CD8-positive, alpha-beta memory T cell (primary cell): ENCODE measurements at places on chromosomes 3 and 15. TPM values are rescaled to one million over a fixed set of nuclear protein-coding genes. Genes with fewer than 3 reads are reported as not detected.

- no peak for DNase-seq
These were observed 80.3 kb downstream of the CPN2 start for GRCh38 chr3:194270627-194271459.

DNA sequence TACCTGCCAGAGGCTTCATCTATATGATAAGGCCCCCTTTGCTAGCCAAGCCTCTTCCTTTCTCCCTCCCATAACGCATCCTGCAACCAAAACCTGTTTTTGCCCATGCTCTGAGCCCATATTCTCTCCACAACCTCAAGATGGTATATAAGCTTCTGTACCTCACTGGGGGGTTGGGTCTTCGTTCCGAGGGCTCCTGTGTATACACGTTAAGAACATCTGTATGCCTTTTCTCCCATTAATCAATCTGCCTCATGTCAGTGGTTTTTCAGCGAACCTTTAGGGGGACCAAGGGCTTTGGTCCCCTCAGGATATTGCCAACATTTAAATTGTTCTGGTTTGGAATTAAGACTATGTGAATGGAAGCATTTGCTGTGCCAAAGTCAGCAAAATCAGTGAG lies 168.0 kb downstream of the PEX5L start:
- no peak for DNase-seq

DNA sequence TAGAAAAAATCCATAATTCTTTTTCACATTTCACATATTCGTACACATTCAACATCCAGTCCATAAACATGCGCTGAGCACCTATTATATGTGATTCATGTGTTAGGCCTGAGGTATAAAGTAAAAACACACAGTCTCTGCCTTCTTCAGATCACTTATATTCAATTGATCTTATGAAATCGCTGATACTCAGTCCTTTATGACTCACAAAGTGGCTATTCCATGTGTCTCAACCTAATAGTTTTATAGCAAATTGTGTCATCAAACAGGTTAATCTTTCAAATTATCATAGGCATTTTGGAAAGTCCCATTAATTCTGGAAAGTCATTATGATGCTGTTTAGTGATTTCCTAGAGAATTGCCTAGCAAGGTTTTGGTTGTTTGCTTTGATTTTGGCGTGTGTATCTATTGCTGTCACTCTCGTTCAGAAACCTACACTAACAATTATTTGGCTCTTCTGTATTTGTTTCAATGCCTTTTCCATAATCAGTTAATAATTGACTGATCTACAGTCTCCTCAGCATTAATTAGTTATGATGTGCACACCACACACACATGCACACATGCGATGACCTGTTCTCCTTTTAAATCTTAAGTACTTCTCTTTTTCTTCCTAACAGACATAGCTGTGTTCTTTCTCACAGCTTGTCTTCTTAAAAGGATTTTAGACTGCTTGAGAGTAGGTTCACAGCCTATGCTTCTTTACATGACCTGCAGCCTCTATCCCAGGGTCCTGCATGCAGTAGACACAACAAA lies 353.1 kb downstream of the MECOM start:
- DNase-seq = no peak

The ANKRD34C gene
- total RNA-seq = not detected

The C3orf22 gene
- total RNA-seq = not detected

The PLOD2 gene
- 0.18 TPM for total RNA-seq

GRCh38 chr15:52303093-52303772 lies 7.6 kb upstream of the MYO5C start:
- no peak for DNase-seq

The GRK7 gene
- not detected for total RNA-seq

GRCh38 chr15:71611553-71612396 lies 198.6 kb upstream of the NR2E3 start:
- no peak for DNase-seq

The MED12L gene
- 1.7 TPM for total RNA-seq

DNA sequence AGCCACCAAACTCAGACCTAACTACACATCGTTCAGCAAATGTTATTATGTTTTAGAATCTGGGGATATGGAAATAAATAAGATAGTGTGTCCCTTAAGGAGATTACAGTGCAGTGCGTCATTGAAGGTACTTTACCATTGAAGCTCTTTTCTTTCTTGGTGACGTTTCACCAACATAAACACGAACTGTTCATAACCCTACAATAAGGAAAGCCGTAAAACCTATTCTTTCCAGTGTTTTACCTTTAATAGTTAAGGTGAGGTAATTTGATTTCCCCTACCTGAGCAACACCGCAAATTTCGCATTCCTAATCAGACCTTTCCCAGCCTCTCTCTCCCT lies 826 bp downstream of the CCDC66 start:
- DNase-seq = no peak

The NISCH gene
- total RNA-seq = 65.7 TPM

DNA sequence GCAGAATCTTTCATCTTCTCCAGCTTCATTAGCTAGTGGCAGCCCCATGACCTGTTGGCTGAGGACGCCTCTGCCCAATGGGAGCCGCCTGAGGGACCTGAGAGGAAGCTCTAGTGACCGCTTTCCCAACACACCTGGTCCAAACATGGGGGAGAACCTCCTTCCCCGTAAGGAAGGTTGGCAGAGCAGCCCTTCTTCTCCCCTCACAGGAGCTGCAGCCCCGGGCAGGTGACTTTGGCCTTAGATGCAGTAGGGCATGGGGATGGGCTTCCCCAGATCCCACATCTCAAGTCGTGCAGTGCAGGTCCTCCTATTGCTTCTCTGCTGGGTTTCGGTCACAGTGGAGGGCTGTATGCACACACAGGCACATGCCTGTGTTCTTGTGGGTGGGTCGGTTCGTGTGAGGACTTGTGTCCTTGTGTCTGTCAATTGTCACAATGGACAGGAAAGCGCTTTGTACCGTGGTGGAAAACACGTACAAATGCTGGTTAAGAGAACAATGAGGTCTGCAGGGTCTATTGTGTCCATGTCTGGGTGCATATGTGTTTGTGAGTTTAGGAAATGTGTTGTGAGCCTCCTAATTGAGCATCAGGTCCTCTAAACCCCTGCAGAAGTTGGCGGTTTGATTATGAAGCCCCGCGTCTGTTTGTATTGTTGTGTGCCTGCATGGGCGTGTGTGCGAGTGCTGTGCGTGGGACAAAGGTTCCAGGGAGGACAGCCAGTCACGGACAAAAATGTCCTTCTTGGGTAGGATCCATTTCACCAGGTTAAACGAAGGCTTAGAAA lies 1.4 kb downstream of the ISLR2 start:
- DNase-seq = no peak

DNA sequence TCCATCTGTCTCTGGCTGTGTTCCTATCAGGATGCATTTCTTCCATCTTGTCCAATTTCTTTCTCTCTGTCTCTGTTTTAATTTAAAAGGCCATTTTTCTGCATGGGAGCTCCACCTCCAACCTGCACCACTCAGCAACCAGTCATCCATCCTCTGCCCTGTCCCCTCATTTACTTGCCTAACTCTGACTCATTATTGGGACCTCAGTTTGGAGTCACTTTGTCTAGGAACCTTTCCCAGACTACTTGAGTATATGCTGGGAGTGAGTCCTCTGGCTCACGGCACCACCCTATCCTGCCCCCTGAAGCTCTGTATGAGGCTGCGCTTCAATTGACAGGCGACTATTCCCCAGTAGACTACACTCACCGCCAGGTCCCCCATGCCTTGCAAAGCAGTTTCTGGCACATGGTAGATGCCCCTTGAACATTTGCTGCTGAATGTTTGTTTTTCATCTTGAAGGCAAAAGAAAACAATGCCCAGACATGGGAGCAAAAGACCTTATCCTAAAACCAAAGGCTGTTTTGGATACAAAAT lies 513.3 kb upstream of the CFAP20DC start:
- DNase-seq = no peak

GRCh38 chr3:14156843-14157561 lies 21.4 kb downstream of the XPC start:
- DNase-seq = no peak

The GATA2 gene
- total RNA-seq = not detected

DNA sequence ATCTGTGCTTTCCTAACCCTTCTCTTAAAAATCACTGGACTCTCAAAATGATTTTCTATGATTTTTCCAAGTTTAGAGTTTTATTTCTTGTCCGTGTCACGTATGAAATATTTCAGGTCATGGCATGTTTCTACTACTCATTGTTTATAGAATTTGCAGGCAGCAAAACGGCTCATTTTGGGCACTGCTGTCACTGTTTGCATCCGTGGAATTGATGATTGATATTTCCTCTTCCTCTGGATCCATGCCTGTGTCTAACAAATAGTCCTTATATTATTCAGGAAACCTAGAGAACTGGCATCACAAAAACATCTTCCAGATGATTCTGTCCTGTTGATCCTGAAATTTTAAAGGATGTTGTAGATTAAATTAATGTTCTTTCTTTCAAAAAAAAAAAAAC lies 47.6 kb downstream of the LARS2 start:
- DNase-seq = no peak

The FSD2 gene
- not detected for total RNA-seq

The THAP10 gene
- total RNA-seq = 0.20 TPM

The SCAANT1 gene
- not detected for total RNA-seq

- DNase-seq = no peak
These were observed 53.9 kb upstream of the ZBED2 start for GRCh38 chr3:111648991-111649579.

GRCh38 chr3:110815008-110815583 lies 256.5 kb upstream of the NECTIN3 start:
- no peak for DNase-seq

GRCh38 chr3:130692455-130692854 lies 54.2 kb downstream of the PIK3R4 start:
- DNase-seq = no peak

The HIGD2B gene
- 0.27 TPM for total RNA-seq

- DNase-seq = no peak
These were observed 6.1 kb upstream of the CP start for GRCh38 chr3:149227591-149228268.

DNA sequence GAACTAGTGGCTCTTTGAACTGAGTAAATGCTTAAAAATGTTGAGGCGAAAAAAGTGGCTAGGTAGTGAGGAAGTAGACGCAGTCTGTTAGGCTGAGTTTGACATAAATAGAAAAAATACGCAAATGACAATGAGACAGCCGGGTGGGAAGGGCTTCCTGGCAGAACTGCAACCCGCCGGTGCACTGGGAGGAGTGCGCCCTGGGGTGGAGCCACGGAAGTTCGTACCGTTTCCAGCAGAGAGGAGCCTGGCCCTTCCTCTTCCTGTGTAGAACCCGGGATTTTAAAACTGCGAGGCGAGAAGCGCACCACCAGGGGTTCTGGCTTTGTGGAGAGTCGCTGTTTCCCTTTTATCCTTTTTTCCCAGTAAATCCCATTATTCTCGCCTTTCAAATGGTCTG lies 602.6 kb downstream of the PYDC2 start:
- DNase-seq = no peak

The STAB1 gene
- 9.7 TPM for total RNA-seq

DNA sequence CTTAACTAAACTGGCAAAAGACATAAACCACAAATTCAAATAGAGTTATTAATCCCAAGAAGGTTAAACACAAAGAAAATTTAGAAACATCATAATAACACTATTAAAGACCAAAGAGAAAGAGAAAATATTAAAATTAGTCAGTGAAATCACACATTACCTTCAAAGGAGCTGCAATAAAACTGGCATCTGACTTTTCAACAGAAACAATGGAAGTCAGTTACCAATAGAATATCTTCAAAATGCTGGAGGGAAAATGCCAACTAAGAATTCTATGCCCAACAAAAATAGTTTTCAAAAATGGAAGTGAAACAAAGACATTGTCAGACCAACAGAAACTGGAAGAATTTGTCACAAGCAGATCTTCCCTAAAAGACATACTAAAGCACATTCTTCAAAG lies 68.7 kb upstream of the RNF7 start:
- no peak for DNase-seq

DNA sequence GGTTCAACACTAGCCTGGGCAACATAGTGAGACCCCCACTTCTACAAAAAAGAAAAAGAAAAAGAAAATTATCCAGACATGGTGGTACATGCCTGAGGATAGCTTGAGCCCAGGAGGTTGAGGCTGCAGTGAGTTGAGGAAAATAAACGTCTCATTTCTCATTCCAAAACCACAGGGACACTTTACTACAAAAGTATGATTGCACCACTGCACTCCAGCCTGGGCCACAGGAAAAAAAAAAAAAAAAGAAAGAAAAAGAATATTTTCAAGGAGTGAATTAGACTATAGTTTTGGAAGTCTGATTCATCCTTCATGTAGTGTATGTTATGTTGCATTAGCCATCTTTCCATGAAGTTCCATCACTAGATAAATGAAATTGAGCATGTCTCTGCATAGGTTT lies 149.5 kb upstream of the THBS1 start:
- DNase-seq = no peak

The COL8A1 gene
- not detected for total RNA-seq

The GOLGA8M gene
- total RNA-seq = 0.53 TPM

The ARPIN gene
- 0.02 TPM for total RNA-seq

DNA sequence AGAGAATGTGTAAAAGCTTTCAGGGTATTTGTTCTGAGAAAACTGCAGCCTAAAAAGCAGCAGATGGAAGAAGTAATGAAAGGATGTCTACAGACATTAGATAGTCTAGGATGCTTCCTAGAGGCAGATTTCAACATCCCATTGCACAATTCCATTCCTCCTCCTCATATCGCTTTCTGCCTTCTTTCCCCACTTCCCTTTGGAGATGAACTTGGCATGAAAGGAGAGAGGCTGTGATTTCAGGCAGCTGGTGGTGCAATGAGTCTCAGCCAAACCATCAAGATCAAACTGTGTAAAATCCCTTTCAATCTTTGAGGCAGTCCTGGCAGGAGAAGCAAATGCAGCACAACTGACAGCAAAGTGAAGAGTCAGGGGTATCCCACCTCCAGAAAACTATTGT lies 438.7 kb upstream of the KCNMB2 start:
- DNase-seq = no peak

- DNase-seq = no peak
These were observed 14.3 kb downstream of the TOMM70 start for GRCh38 chr3:100386437-100387074.

The RYR3 gene
- total RNA-seq = not detected

GRCh38 chr3:127911421-127911931 lies 3.6 kb upstream of the KBTBD12 start:
- no peak for DNase-seq

The CLEC3B gene
- total RNA-seq = 0.24 TPM

DNA sequence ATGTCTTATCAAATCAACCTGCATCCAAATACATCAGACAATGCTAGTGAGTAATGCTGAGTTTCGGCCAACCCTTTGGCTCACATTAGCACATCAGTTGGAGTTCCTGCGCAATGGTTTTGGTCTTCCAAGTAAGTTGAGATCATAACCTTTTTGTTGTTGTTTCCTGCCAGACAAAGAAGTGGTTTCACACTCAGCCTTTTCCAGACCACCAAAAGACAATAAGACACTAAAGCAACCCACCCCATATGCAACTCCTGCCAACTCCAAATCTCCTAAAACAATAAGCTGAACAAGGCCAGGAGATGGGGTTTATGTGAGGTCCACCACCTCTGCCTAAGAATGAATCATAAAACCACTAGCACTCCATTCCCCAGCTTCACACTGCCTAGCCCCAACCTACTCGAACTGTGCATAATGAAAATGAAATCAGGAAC lies 177.0 kb downstream of the ERC2 start:
- no peak for DNase-seq
